ENCODE measurements at places on chromosomes 1 and 21.

DNA sequence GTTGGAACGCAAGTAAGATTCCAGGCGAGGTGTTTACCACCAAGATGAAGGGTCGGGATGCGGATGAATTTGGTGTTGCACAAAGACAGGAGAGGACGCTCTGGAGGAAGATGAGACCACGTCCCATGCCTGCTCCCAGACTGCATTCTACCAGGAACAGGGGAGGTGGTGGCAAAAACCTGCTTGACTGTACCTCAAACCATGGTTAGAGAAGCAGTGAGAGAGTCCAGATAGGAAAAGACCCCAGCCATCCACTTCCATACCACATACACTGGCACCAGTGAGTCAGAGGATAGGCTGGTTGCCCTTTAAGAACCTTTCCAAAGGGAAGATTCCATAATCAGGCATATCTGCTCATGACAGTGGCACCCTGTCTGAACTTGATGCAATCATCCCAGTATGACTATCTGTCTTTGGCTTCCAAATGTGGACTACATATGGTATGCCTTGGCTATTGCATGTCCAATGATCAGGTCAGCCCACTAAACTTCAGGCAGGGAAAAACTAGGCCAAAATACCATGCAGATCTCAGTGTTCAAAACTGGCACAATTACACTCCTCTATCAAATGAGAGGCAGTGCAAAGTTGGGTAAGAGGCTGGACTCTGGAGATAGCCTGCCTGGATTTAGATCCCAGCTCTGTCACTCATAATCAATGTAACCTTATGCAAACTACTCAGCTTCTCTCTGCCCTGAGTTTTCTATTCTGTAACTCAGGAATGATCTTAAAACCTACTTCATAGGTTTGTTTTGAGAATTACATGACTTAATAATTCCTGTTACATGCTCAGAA lies 20.6 kb downstream of the NPR1 start:
- DNase-seq, result peak; percentile 9

- peak; percentile 85 for DNase-seq
These were observed 15.4 kb downstream of the BTG2 start for GRCh38 chr1:203320591-203321272.

- DNase-seq, result no peak
These were observed 340.0 kb upstream of the DPYD start for GRCh38 chr1:98260839-98261238.

- no peak for DNase-seq
These were observed 20.6 kb downstream of the IFI16 start for GRCh38 chr1:159030311-159030710.

DNA sequence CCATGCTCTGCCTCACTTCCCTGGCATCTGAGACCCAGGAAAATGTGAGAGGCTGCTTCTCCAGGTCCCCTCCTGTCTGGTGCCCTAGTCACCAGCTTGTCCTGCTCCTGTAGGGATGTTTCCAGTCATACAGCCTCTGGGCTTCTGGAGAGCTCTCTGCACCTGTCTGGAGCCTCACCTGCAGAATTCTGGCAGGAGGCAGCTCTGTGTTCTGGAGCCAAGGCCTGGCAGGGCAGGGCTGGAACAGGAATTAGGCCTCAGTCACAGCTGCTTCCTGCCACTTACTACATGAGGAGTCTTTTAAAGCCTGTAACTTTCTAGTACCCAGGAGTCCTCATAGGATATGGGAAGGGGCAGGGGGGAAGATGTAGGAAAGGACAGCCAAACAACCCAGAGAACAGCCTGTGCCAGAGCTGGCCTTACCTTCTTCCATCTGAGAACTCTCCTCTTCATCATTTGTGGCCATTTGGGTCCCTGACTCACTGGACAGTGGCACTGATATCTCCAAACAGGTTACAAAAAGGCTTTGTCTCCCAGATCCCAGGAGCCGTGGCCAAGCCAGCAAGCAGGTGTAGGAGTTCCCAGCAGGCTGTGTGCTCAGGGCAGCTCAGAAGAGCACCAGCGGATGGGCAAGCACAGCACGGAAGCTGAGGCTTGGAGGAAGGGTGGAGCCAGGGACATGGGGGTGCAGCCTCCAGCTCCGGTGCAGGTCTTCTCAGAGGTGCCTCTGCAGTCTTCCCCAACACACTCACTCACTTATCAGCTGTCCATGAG lies 31.4 kb upstream of the ARTN start:
- no peak for DNase-seq

GRCh38 chr1:94617957-94618739 lies 76.6 kb upstream of the F3 start:
- DNase-seq, result no peak

- DNase-seq, result no peak
These were observed 34.1 kb downstream of the EXTL2 start for GRCh38 chr1:100860397-100860991.

- no peak for DNase-seq
These were observed 610 bp downstream of the AJAP1 start for GRCh38 chr1:4654764-4655673.

DNA sequence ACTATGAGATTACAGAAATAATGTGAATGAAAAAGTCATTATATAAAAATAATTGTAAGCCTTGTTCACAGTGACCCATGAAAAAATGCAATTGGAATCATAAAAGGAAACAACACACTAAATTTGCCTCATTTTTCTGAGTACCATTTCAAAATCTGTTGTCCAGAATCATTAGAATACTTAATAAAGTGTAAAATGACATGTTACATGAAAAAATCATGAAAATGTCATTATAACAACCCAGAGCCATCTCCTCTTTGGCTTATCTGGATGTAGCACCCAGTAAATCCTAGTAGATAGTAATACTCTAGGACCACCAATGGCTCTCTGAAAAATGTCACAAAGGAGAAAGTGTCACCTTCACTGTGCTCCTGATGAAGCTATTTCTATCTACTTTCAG lies 76.5 kb downstream of the DDAH1 start:
- no peak for DNase-seq

DNA sequence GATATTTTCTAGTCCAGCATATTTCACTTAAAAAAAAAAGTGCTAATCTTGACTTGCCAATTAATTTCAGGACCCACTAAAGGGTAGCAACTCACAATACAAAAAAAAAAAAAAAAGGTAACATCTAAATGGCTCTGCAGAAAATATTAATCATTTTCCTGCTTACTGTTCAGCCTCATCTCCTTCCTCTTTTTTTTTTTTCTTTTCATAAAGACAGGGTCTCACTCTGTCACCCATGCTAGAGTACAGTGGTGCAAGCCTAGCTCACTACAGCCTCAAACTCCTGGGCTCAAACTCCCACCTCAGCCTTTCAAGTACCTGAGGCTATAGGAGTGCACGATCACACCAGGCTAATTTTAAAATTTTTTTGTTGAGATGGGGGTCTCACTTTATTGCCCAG lies 30.4 kb downstream of the TTC13 start:
- DNase-seq, result no peak

DNA sequence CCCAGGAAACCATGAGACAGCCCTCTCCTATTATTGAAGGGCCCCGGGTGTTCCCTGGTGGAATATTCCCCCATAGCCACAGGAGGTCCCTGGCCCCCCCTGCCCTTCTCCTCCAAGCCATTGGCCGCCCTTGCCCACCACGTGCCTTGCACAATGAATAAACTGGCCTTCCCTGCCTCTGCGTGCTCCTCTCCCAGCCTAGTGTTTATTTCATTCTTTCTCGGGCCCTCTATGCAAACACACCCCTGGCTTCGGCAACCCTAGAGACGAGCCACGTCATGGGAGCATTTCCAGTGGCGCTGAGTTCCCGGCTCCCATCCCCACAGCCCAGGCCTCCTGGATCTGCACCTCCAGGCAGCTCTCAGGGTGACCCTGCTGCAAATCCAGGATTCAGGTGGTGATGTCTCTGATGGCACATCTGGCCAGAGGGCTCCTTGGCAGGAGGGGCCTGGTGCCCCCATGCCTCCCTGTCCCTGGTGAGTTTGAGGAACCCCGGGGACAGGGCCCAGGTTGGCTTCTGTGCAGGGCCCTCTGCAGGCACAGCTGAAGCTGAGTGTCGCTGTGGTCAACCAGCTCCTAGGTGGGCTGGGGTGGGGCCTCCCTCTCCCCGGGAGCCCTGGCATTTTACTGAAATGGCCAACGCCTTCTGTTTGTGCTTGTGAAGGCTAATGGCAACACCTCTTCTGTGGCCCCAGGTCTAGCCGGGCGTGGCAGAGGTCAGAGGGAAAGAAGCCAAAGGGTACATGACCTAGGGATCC lies 6.2 kb downstream of the KRTAP10-12 start:
- DNase-seq, result no peak

- no peak for DNase-seq
These were observed 16.1 kb upstream of the MFSD2A start for GRCh38 chr1:39938856-39939255.

DNA sequence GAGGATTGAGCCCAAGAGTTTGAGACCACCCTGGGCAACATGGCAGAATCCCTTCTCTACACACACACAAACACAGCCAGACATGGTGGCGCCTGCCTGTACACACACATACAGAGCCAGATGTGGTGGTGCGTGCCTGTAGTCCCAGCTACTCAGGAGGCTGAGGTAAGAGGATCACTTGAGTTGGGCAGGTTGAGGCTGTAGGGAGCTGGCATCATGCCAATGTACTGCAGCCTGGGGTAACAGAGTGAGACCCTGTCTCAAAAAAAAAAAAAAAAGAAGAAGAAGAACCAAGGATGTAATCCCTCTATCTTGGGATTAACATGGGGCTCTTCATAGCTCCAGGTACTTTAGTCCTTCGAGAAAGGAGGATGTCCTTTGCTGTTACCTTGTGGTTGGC lies 29.4 kb upstream of the PIGV start:
- DNase-seq, result no peak

DNA sequence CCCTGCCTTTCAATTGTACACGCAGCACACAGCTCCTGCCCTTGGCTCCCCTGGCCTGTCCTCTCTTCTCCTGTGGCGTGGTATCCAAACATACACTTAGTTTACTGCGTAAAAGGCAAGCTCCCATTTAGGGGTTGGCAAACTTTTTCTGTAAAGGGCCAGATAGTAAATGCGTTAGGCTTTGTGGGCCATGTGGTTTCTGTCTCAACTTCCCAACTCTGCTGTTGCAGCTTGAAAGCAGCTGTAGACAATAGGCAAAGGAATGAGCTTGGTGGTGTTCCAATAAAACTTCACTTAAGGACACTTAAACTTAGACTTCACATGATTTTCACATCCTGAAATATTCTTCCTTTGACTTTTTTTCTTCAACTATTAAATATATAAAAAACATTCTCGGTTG lies 63.3 kb downstream of the RHOU start:
- DNase-seq, result no peak

GRCh38 chr1:2911421-2912178 lies 109.7 kb upstream of the ACTRT2 start:
- no peak for DNase-seq

DNA sequence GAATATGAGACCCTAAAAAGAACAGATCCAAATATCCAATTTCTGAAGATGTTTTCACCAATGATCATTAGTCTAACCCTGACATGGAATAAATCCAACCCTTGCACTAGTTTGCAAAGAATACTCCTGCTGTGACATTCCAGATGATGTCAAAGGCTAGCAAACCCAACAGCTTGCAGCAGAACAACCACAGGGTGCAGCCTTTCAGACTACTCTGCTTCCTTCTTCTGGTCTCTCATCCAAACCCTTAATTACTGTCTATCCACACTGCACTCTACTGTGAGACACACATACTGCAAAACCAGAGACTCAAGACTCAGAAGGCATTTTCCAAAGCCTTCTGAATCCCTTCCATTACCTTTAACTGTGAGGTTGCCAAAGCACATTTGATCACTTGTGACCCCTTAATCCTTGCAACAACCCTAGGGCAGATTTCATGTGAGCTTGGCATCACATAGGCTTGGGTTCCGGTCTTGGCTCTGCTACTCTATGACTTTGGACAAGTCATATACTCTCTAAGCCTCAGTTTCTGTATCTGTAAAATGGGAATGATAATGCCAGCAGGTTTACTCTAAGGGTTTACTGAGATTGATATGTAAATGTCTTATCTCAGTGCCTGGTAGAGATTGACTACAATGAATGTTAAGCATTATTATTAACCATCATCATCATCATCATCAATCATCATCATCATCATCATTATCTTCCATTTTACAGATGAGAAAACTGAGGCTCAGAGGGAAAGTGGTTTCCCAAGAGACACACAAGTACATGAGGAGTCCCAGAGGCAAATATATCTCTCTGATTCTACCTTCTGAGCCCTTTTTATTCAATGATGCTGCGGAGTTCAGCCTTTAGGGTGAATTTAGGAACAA lies 94.5 kb downstream of the SYF2 start:
- DNase-seq, result no peak

- DNase-seq, result no peak
These were observed 207.3 kb downstream of the SLC45A1 start for GRCh38 chr1:8525216-8525557.

GRCh38 chr1:92299477-92300150 lies 755 bp downstream of the RPAP2 start:
- DNase-seq, result peak; percentile 10

DNA sequence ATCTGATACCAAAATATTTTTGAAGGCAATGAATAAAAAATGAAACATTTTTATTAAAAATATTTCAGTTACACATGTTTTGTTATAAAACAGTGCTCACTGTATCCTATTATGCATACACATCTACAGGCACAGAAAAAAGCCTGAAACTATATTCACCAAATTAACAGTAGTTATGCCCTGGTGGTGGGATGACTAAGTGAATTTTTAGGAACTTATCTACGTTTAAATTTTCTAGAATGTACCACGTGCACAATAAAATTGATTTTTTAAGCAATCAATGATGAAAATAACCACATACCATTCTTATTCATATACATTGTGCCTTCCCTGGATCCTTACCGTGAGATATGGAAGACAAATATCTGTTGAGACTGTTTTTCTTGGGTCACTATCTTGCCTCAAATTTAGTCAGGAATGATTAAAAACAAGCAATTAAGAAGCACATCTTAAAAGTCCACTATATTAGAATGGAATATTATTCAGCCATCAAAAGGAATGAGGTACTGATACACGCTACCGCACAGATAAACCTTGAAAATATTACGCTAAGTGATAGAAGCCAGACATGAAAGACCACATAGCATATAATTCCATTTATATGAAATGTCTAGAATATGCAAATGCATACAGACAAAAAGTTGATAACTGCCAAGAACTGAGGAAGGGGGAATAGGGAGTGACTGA lies 17.4 kb downstream of the TP53BP2 start:
- DNase-seq, result no peak

DNA sequence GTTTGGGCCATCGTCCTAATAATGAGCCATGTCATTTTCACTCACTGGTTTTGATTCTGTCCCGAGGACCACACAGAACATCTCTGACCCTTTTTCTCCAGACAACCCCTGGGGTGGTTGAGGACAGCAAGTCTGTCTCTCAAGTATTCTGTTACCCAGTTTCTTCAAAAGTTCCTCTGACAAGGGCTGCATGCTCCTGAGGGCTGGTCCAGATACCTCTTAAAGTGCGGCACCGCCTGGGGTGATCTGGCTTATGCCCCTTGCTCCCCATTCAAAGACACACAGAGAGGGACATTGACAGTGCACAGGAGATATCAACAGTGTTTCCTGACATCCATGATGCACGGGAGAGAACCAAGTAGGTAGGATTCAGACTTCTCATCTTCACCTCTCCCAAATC lies 132.9 kb upstream of the EDN2 start:
- no peak for DNase-seq

- no peak for DNase-seq
These were observed 144.7 kb upstream of the EDN2 start for GRCh38 chr1:41629141-41629540.

Measured in kidney (tissue), 22 donors.